Mucosa of gallbladder (tissue), 1 donor: ENCODE measurements at places on chromosomes 13 and 19. TPM values are rescaled to one million over a fixed set of nuclear protein-coding genes. Genes with fewer than 3 reads are reported as not detected.

DNA sequence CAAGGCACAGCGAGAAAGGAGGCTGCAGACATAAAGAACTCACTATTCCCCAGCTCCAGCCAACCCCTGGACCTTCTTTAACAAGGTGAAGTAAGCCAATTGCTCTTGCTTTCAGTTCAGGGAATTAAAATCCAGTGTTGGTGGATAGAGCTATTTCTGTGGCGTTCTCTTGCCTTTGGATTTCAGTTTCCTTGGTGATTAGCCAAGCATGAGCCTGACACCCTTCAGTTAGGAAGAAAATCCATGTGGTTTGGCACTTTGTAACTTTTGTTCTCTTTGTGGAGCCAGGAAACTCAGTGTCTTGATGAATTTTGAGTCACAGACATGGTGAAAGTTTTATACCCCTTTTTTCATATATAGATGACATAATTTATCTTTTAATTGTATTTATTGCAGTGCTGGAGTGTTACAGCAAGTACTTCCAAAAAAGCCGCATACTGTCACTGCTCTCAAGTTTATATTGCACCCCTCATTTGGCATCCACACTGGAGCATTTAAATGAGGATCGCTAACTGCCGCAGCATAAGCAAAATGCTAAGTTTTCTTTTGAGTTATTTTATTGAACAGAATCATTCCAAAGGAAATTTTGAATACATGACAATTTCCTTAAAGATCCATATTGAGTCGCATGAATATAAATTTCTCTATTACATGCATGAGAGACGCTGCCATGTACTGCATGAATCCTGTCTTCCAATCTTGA lies 406.8 kb downstream of the MYO16 start:
- no peak for DNase-seq

Gene TRAPPC2B
- 10.6 TPM for total RNA-seq

DNA sequence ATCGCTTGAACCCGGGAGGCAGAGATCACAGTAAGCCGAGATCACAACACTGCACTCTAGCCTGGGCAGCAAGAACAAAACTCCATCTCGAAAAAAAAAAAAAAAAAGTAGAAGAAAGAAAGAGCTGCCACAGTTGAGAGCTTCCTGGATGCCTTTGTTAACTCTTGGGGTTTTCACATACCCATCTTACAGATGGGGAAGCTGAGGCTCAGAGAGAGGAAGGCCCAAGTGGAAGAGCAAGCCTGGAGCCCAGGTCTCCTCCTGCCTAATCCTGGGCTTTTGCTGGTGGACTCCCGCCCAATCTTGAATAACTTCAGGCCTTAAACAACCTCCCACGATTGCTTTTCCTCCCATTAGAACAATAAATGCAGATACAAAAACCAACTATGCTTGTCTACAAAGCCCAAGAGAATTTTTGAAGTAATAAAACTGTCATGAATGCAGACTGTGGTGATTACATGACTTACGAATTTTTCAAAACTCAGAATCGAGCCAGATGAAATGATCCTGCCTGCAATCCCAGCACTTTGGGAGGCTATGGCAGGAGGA lies 41.7 kb downstream of the LTBP4 start:
- no peak for DNase-seq

Gene ZNF229
- total RNA-seq = 7.3 TPM

GRCh38 chr13:70107498-70108281 lies at the start of gene ATXN8OS:
Gene ATXN8OS (plus strand): TSS chr13:70107826.
- no peak for DNase-seq

Gene PDE4C
- total RNA-seq = 2.1 TPM

DNA sequence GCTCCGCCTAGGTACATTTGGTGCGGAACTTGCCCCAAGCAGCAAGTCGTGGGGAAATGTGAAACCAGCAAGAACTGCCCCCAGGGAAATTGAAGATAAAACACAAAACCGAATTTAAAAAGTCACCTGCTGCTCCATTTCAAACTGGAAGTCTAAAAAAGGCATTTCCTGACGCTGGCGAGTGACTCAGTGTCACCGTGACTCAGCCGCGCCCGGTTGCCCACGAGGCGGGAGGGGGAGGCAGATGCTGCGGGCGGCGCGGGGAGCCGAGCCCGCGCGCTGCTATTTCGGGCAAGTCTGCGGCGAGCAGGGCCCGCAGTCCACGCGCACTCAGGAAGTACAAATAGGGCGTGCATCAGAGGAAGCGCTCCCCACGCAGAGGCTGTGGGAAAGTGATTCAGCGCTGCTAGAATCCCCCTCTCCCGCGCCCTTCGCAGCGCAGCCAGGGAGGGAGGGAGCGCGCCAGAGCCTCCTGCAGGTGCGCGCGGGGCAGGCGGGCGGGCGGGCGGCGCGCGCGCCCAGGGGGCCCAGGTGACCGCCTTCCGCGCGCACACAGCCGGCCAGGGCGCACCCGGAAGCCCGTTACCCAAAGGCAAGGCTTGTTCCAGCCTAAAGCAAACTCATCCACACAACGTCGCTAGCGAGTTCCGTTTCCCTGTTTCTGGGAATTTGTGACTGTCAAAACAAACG lies 168.8 kb downstream of the COL4A1 start:
- peak; percentile 57 for DNase-seq

Gene ZNF471
- 14.9 TPM for total RNA-seq

- no peak for DNase-seq
Observed at GRCh38 chr19:28598861-28599260, 614.1 kb downstream of the UQCRFS1 start.

DNA sequence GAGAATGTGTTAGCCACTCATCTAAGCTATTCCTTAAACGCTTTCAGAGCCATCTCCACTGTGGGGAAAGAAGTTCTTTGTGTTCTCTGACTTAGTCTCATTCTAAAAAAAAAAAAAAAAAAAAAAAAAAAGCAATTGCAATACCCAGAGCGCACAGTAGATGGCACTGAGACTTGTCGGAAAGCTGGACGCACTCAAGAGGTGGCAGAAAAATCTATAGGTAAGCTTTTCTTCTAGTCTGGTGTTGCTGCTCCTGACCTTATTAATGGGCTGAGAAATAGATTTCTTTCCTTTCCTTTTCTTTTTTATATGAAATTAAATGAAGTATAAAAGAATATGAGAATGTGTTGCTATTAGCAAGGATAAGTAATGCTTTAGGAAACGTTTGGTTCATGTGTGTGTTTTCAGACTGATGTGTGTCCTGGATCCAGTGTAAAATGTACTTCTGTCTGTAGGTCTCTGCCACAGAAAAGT lies 4.7 kb upstream of the GJB2 start:
- no peak for DNase-seq

DNA sequence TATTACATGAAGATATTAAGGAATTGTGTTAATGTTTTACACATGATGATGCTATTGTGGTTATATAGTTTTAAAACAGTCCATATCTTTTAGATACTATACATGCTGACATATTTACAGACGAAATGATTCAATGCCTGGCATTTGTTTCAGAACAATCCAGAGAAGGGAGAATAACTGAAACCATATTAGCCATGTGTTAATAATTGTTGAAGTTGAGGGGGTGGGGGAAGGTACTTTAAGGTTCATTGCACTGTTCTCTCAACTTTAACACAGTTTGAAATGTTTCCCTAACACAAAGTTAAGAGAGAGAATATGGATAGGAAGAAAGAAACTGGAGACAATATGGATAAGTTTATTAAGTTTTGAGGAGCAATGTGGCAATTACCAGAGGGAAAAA lies 5.8 kb downstream of the CRYL1 start:
- DNase-seq = no peak

- no peak for DNase-seq
Observed at GRCh38 chr13:33180122-33180804, 105.3 kb downstream of the STARD13 start.

Gene ICAM4
- total RNA-seq = 0.72 TPM

GRCh38 chr13:75607447-75607846 lies 28.7 kb upstream of the LMO7 start:
- DNase-seq = no peak

- peak; percentile 31 for DNase-seq
Observed at GRCh38 chr13:30440910-30441703, 18.8 kb downstream of the UBE2L5 start.
